ENCODE measurements at places on chromosomes 2 and 18. TPM values are rescaled to one million over a fixed set of nuclear protein-coding genes. Genes with fewer than 3 reads are reported as not detected.

DNA sequence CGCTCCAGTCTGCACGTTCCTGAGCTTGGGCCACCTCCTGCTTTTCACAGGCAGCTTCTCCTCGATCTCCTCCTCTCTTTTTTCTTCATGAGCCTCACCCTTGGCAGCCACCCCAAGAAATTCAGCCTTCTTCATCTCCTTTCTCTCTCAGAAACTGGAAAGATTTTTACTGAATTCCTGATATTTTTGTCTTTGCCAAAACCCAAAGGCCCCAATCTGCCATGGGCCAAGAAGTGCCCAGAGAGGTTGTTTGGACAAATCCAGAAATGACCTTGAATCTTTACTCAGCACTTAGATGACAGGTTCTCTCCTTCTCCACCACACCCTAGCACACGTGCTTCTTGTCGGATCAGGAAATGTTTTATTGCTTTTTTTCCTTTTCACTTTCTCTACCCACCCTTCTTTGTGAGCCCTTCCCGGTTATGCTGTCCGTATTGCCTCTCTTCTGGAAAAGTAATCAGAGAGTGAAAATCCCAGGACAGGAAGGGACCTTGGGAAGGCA, 134.5 kb upstream of the TNP1 start:
- no peaks in the 10 kb centered on the region for H3K36me3 ChIP-seq
- peaks cover 3% of the 10 kb centered on the region for H3K27me3 ChIP-seq
- DNase-seq, result no peak
- no peak overlapping the region for H3K4me3 ChIP-seq

ZBTB7C gene
- total RNA-seq, result not detected

HK2 gene
- 7.3 TPM for total RNA-seq

GRCh38 chr2:75986617-75987016, 275.9 kb upstream of the GCFC2 start:
- H3K27ac ChIP-seq, result no peak overlapping the region
- H3K27me3 ChIP-seq, result no peaks in the 10 kb centered on the region
- H3K4me1 ChIP-seq, result no peaks in the 10 kb centered on the region
- H3K4me3 ChIP-seq, result no peak overlapping the region
- no peak for DNase-seq

- H3K36me3 ChIP-seq, result peaks cover 42% of the 10 kb centered on the region
- H3K4me1 ChIP-seq, result no peaks in the 10 kb centered on the region
- H3K27me3 ChIP-seq, result no peaks in the 10 kb centered on the region
- H3K4me3 ChIP-seq, result no peak overlapping the region
Measured at GRCh38 chr2:179939259-179939658, 67.8 kb downstream of the CWC22 start.

DNA sequence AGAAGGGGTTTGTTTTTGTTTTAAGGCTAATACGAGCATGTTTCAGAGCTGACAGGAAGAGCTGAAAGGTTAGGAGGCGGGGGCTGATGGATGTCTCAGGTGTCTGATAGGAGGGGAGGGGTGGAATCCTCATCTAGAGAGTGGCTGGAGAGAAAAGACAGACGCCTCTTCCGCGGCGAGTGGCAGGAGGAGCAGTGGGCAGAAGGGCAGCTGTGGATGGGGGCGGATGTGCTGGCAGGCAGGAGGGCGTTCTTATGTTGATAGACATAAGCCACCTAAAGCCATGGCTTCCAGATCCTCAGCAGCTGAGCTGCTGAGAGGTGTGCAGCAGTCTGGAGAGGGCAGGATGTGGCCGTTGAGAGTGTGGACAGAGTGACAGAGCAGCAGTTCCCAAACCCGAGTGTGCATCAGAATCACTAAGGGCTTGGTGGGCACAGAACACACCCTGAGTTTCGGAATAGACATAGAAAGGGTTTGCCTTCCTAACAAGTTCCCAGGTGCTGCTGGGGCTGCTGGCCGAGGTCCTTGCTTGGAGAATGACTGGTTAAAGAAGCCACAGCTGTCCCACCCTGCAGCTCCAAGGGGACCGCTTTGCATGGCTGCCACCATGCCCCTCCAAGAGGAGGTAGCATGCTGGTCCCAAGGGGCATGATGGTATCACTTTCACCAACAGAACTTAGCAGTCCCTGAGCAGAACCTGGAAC, 3.0 kb upstream of the ITM2C start:
- peak overlapping the region; percentile 43 for H3K4me3 ChIP-seq
- H3K36me3 ChIP-seq, result no peaks in the 10 kb centered on the region
- peak overlapping the region; percentile 26 for H3K27ac ChIP-seq
- DNase-seq, result no peak

DNA sequence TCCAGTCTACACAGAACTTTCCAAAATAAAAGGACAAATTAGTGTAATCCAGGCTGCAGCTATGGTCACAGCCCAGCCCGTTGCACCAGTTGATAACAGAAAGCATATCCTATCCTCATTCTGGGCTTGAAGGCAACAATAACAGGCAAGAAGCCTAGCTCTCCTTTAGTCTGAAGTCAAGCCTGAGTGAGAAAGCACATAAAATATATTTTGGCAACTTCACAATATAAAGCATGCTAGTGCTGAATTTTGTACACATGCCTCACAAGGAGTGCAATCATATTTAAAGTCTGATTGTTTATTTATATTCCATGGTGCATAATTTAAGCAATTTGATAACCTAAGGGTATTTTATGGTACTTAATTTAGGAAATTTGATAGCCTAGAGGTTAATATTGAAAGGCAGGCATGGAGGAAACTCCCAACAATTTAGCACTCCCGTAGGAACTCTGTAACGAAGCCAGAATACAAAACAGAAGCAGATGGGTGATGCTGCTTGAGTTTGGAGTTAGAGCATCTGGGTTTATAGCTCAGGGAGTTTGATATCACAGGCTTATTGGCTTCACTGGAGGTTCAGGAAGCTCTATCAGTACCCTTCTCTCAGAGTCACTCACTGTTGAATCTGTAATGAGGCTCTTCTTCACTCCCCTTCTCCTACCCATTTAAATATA, 1199.1 kb upstream of the GYPC start:
- DNase-seq, result no peak
- peaks cover 3% of the 10 kb centered on the region for H3K27me3 ChIP-seq
- H3K4me3 ChIP-seq, result no peak overlapping the region
- no peaks in the 10 kb centered on the region for H3K36me3 ChIP-seq
- no peaks in the 10 kb centered on the region for H3K4me1 ChIP-seq
- H3K27ac ChIP-seq, result no peak overlapping the region

DNA sequence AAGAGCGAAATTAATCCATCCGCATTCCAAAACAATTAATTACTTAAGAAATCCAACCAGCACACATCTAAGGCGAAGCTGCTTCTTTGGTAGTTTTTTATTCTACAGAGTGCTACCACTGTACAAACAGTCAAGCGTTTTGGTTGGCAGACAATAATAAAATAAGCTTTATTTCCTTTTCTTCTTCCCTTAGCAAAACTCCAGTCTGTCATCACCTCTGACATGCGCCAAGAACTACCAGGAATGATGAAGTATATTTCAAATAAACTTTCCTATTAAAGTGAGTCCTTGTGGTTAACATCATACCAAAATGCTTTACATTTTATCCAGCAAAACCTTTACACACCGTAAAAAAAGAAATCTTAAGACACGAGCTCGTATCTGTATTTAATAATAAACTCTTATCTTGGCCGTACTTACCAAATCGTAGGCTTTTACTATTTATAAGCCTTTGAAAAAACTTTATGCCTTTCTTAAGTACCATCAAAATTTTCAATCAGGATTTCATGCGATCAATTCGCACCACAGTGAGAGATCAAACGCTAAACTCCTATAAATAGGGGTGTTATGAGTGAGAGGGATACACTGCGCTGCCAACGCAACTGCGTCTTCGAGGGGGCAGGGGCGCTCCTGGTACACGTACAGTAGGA, 1.3 kb downstream of the ATL2 start:
- H3K27ac ChIP-seq, result peak overlapping the region; percentile 97
- peaks cover 36% of the 10 kb centered on the region for H3K4me1 ChIP-seq
- H3K4me3 ChIP-seq, result peak overlapping the region; percentile 96
- H3K36me3 ChIP-seq, result no peaks in the 10 kb centered on the region
- no peak for DNase-seq
- no peaks in the 10 kb centered on the region for H3K27me3 ChIP-seq

- peaks cover 8% of the 10 kb centered on the region for H3K4me1 ChIP-seq
- H3K36me3 ChIP-seq, result no peaks in the 10 kb centered on the region
- no peak overlapping the region for H3K27ac ChIP-seq
Measured at GRCh38 chr2:111702119-111702803, 181.7 kb downstream of the ANAPC1 start.

DNA sequence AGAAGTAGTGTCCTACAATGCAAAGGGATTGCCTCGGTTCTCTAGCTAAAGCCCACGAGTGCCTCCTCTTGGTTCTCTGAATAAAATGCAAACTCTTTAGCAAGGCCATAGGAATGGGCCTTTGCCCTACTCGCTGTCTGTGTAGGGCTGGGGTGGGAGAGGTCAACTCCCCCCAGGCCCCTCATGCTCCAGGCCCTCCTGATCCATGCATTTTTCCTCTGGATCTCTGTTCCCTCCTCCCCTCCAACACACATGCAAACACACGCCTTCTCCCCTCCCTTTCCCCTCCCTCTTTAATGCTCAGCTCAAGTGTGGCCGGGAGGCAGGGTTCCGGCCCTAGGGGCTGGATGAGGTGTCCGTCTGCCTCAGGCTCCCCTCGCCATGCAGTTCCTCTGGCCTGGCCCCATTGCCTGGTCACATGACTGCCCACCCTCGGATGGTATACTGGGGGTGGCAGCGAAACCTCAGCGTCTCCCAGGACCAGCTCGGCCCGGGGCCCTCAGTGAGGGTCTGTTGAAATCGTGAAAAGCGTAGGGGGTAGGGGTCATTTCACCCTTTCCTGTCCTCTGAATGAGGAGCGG, 14.9 kb upstream of the KLF11 start:
- no peaks in the 10 kb centered on the region for H3K36me3 ChIP-seq
- peaks cover 48% of the 10 kb centered on the region for H3K4me1 ChIP-seq
- H3K4me3 ChIP-seq, result peak overlapping the region; percentile 71
- no peaks in the 10 kb centered on the region for H3K27me3 ChIP-seq

ARHGEF33 gene
- total RNA-seq, result not detected

GRCh38 chr2:239710953-239711861, 310.4 kb upstream of the HDAC4 start:
- no peak overlapping the region for H3K27ac ChIP-seq
- no peaks in the 10 kb centered on the region for H3K4me1 ChIP-seq
- peaks cover 14% of the 10 kb centered on the region for H3K27me3 ChIP-seq
- DNase-seq, result no peak
- H3K36me3 ChIP-seq, result peaks cover 15% of the 10 kb centered on the region

DNA sequence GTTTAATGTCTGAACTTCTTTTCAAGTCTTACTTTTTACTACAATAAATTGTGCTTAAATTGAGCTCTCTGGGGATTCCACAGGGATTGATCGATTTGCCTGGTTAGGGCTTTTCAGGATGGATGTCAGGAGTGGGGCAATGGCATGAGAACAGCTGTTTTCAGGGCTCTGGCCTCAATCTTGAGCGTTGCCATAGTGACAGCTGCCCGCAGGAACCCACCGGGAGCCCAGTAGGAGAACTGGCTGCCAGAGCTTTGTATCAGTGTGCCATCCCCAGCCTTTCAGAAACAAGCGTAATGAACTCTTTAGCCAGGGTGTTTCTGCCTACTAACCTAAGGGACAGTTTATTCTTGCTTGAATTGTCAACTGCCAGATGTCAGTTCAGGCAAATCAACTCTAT, 93.5 kb downstream of the GALNT3 start:
- H3K4me3 ChIP-seq, result no peak overlapping the region

DNA sequence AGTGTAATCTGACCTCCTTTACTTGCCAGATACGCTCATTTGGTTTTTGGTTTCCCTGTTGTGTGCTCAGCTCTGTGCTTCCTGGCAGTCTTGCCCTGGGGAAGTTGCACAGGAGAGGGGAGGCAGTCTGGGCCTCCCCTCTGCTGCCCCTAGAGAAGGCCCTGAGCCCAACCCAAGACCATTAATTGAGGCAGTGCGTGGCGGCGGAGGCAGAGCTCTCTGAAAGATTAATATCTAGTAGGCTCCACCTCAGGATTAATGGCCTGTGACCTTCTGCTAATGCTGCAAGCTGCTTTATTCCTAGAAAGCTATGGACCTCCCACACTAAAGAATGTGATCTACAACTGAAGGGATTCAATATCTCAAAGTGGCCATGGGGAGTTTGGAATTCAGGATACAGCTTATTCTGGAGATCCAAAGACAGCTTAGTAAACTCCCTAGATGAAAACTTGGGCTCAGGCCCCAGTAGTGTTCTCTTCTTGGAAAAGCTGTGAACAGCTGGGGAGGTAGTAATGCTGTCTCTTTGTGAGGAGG, 41.4 kb upstream of the MAPRE2 start:
- H3K27ac ChIP-seq, result no peak overlapping the region
- no peak overlapping the region for H3K4me3 ChIP-seq
- no peaks in the 10 kb centered on the region for H3K4me1 ChIP-seq
- DNase-seq, result no peak

- H3K4me3 ChIP-seq, result no peak overlapping the region
- no peak for DNase-seq
- H3K4me1 ChIP-seq, result peaks cover 21% of the 10 kb centered on the region
- peaks cover 14% of the 10 kb centered on the region for H3K36me3 ChIP-seq
Measured at GRCh38 chr2:54964816-54965215, 85.4 kb downstream of the RTN4 start.

GRCh38 chr2:168136392-168136977, 110.9 kb downstream of the STK39 start:
- H3K4me3 ChIP-seq, result no peak overlapping the region
- DNase-seq, result no peak
- H3K27me3 ChIP-seq, result no peaks in the 10 kb centered on the region

DNA sequence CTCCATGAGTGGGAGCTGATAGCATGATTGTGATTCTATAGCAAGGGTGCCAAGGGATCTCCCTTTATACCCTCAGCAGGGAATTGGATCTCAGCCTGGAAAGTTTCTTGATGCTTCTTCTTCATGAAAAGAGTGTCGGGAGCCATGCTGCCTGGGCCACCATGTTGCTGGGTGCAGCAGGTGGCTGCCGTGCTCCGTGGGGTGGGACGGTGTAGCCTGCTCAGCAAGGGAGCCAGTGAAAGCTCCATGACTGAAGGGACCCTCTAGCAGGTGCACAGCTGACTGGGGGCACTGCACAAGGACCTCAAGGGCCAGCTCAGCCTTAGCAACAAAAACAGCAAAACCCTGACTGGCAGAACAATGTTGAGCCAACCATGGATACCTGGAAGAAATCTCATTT, 368.9 kb upstream of the HS6ST1 start:
- peaks cover 6% of the 10 kb centered on the region for H3K27me3 ChIP-seq
- no peak overlapping the region for H3K4me3 ChIP-seq
- no peak for DNase-seq
- H3K27ac ChIP-seq, result no peak overlapping the region

DNA sequence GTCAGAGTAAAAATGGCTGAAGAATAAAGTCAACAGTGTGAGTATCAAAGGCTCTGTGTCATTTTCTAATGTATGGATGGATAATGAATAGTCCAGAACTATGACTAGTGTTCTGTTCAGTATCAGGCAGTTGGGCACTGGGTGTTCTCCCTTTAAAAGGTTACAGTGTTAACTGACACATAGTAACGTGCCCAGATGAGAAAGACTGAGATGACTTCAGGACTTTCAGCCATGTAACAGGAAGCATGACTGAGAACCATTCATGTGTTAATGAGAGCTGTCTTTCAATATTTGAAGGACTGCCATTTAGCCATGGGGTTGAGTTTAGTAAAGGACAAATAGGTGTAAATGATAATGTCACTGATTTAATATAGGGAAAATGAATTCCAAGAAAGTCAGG, 187.1 kb downstream of the GULP1 start:
- no peaks in the 10 kb centered on the region for H3K4me1 ChIP-seq
- peaks cover 3% of the 10 kb centered on the region for H3K27me3 ChIP-seq
- no peak overlapping the region for H3K27ac ChIP-seq
- no peaks in the 10 kb centered on the region for H3K36me3 ChIP-seq
- H3K4me3 ChIP-seq, result no peak overlapping the region

ALPP gene
- not detected for total RNA-seq

Data from naive thymus-derived CD8-positive, alpha-beta T cell (primary cell).